Kidney capillary endothelial cell (primary cell): ENCODE measurements at places on chromosomes 13 and 19.

- no peak for DNase-seq
These were observed 177.5 kb downstream of the SLC7A1 start for GRCh38 chr13:29418026-29418425.

DNA sequence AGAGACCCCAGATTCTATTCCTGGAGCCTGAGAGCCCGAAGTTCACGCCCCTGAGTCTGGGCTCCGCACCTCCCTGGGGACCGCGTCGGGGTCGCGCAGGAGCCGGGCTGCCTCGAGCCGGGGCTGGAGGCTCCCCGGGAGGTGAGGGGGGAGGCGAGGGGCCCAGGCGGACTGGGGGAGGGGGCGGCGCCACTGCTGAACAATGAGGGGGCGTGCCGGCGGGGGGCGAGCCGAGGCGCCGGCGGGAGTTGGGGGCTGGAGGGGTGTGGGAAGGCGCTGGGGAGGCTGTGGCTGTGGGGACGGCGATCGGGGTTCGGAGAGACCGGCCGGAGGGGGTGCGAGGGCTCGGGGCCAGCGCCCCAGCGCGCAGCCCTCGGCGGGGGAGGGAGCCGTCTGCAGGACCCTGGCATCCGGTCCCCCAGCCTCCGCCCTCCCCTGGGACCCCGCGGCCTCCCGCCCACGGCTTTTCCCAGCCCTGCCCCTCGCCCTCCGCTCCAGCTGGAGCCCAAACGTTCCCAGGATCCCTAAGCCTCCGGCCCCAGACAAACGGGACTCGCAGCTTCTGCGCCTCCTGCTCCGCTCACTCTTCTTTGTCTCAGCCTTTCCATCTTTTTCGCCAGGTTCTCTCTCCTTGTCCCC, 922 bp downstream of the PLEKHG2 start:
- peak; percentile 46 for DNase-seq

- no peak for DNase-seq
These were observed 2.0 kb downstream of the CAB39L start for GRCh38 chr13:49441846-49442245.

GRCh38 chr13:30138511-30138910, 168.8 kb downstream of the KATNAL1 start:
- no peak for DNase-seq

DNA sequence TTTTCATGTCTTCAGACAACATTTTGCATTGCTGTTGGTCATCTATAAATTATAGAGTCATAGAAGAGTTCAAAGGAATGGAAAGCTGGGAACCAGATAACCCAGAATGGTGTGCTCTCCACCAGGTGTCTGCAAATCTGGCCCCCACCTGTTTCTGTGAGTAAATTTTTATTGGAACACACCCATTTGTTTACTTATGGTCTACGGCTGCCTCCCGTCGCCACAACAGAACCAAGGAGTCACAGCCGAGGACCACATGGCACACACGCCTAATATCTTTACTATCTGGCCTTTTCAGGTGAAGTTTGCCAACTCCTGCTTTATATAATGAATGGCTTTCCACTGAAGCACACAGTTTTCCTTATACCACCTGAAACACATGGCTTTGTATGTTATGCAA, 58.2 kb downstream of the EFNB2 start:
- DNase-seq = no peak

DNA sequence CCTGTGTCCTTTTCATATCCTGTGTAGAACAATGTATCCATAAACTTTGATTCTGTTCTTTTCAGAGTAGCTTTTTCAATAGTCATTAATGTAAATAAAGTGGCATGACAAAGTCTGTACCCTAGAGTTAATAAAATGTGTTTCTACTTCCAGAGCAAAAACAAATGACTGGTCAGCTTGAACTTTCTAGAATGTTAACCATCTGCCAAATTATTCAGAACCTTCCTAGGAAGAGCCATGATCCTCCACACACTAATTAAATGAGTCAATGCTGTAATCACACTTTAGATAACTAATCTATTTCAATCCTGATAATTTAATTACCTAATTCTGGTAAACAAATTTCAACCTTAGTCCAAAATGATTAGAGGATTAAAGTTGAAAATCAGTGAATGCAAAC, 73.2 kb downstream of the DIAPH3 start:
- DNase-seq = no peak

- DNase-seq = no peak
These were observed 133.2 kb downstream of the STARD13 start for GRCh38 chr13:33152389-33152788.

DNA sequence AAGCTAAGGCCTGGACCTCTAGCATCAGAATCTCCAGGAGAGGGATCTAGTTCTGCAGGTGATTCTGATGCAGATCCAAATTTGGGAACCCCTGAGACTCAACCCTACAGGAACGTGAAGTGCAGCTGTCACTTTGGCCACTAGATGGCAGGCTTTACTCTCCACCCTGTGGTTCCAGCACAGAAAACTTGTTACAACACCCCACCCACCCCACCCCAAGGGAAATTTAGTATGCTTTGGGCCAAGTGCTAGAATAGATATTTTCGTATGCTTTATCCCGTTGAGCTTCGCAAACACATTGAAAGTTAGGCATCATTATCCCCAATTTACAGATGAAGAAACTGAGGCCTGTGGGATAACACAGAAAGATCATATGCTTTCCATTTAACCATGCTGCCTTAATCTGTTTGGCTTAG, 232.0 kb downstream of the B3GLCT start:
- peak; percentile 26 for DNase-seq

- no peak for DNase-seq
These were observed 1469.5 kb downstream of the SLITRK1 start for GRCh38 chr13:82412749-82413148.

DNA sequence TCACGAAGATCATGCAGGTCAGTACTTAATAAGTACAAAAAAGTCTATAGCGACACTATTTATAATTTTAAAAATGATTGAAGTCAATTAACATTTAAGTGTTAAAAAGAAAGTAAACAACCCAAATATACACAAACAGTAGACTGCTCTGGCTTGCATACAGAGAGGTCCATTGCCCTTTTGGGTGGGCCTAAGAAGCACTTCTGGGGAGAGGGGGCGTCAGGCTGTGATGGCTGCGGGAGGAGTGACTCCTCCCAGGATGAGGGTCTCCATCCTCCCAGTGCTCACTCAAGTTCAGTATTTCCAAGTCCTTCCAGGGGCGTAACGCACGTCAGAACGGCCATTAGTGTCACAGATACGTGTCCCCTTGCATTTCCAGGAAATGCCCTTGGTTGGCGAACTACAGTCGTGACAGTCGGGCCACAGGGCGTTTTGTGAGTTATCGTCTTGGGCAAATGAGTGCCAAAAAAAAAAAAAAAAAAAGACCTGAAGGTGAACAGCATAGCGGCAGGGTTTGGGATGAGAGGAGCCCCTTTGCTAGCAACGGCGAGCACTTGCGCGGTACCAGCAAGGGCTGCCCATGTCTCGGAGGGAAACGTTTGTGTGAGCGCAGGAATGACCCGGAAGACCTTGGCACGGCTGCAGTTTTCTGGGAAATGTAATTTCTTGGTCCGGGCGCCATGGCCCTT, at the start of gene SCGB2B2:
Gene SCGB2B2 (minus strand): TSS at position 463 of the 689 bp plus-strand sequence. CDS start 82,596 bp downstream, outside the sequence.
- DNase-seq = no peak
